Fibroblast of skin of left biceps (primary cell): ENCODE measurements at places on chromosomes 13 and 19.
A peak's percentile ranks its signal among the peaks of the same experiment; 100 is the strongest.

DNA sequence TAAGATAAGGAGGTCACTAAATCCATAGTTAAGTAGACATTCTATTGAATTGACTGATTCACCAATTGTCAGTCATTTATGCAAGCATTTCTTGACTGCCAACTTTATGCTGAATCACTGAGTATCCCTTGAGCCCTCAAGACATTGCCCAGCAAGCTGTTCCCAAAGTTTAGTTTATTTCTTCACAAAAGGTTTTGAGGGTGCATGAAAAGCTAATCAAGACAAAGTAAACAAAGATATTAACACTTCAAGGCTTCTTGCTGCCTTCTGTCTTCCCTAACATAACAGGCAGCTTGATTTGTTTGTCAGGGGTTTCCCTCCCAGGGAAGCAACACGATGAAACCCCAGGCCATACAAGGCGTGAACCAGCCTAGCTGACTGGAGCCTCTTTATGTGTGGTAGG, 374.4 kb downstream of the SPRY2 start:
- no peak for DNase-seq

GRCh38 chr13:111903143-111903542, 163.8 kb upstream of the SOX1 start:
- DNase-seq = no peak

DNA sequence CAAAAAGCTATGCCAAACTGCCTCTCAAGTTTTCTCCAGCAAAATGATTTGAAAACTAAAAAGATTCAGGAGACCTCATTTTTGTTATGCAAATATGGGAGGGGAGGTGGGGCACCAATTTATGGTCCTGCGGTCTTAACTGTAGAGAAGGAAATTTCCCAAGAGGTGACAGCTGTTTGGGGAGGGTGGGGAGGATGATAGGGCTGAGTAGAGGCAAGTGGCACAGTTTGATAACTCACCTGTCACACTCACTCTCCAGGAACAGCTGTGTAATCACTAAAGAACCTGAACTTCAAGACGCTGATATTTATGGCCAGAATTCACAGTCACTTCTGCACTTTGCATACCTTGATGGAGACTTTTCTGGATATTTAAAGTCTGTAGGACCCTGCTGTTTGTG, 232.9 kb upstream of the STARD13 start:
- no peak for DNase-seq

GRCh38 chr13:48334534-48335127, 31.1 kb downstream of the RB1 start:
- DNase-seq = peak; percentile 4

- DNase-seq = no peak
Measured at GRCh38 chr13:22893777-22894176, 287.0 kb upstream of the SGCG start.

DNA sequence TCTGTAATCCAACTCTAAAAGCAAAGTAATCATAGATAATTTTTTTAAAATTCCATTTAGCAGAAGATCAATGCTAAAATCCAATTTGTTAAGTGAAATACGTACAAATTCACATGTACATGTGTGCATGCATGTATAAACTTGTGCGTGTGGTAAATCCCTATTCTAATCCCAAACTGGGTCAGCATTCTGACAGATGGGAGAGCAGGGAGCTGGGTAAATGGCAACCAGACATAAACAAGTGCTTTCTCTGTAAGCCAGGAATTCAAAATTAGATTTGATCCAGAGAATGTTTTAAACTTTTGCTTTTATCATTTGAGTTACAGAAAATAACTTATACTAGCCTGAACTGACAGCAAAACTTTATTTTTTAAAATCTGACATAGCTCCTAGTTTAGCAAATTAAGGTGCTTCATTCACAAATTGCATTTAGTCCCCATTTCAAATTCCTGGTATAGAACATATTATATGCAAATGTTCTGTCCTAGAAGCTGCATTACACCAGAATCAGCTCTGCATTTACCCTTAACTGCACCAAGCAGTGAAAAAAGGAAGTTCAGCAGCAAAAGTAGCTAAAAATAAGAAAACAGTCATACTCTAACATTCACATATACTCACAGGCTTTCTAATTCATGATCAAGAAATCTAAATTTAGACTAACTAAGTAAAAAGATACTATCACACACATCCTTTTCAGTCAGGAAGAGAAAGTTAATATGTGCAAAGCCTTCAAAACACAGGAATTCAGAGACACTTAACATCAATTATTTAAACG, 32.6 kb downstream of the UBL3 start:
- no peak for DNase-seq

DNA sequence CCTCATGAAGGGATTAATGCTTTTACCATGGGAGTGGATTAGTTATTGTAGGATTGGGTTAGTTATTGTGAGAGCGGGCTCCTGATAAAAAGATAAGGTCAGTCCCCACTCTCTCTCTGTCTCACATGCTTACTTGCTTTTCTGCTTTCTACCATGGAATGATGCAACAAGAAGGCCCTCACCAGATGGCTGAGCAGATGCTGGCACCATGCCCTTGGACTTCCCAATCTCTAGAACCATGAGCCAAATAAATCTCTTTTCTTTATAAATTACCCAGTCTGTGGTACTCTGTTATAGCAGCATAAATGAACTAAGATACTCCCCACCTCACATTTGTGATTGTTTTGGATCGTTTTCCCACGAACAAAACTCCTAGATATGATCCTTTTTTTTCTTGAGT, 353.8 kb downstream of the DNAJC15 start:
- no peak for DNase-seq

GRCh38 chr19:33606556-33606955, 15.2 kb upstream of the CHST8 start:
- no peak for DNase-seq

- no peak for DNase-seq
Measured at GRCh38 chr13:72121466-72121865, 254.5 kb upstream of the DACH1 start.

- no peak for DNase-seq
Measured at GRCh38 chr19:51064534-51065220, at the start of gene KLK13. Gene KLK13 (minus strand): TSS chr19:51065092. CDS start chr19:51065067, 25 bp downstream.

DNA sequence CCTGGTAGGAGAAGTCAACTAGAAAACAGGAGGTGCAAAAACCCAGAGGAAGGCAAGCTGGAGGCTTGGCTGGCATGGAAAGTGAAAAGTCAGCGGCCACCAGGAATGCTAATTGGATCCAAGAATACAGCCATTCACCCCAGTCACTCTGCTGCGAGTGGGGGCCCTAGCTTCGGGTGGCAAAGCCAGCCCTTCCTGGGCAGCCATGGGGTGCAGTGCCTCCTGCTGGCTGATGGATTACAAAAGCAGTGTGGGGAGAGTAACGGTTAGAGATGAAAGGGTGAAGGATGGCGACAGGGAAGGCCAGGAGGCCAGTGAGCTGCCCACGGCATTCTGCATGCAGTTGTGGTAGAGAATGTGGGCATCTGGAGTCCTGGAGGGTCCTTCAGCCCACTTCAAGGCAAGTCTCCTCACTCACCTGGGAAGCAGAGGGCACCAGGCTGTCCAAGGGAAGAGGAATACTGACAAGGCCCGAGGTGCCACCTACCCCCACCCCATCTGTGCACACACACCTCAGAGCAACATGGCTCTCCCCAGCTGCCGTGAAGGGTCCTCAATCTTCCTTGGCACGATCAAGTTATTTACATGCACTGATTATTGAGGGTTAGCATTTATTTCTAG, 20.3 kb upstream of the EPHX3 start:
- DNase-seq = no peak

- no peak for DNase-seq
Measured at GRCh38 chr13:47134939-47135489, 238.2 kb upstream of the HTR2A start.

GRCh38 chr19:16897029-16897855, 8.4 kb downstream of the F2RL3 start:
- peak; percentile 67 for DNase-seq

- DNase-seq = no peak
Measured at GRCh38 chr19:50628551-50628950, 11.1 kb downstream of the SYT3 start.

GRCh38 chr19:6185093-6185834, 49.8 kb downstream of the ACSBG2 start:
- no peak for DNase-seq

DNA sequence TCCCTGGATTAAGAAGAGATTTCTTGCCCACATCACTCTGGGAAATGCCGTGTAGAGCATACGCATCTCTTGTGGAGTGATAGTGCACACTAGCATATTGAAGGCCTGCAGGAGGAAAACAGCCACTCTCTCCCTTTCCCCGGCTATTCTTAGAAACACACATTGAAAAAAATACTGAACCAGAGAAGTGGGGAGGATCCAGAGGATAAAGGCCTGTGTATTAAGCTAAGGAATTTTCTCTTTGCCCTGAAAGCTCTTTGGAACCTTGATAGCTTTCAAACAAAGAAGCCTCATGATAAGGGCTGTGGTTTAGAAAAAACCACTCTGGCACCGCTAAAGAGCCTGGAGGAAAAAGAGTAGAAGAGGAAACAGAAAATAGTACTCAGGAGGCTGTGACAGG, 386.1 kb upstream of the NBEA start:
- DNase-seq = no peak

DNA sequence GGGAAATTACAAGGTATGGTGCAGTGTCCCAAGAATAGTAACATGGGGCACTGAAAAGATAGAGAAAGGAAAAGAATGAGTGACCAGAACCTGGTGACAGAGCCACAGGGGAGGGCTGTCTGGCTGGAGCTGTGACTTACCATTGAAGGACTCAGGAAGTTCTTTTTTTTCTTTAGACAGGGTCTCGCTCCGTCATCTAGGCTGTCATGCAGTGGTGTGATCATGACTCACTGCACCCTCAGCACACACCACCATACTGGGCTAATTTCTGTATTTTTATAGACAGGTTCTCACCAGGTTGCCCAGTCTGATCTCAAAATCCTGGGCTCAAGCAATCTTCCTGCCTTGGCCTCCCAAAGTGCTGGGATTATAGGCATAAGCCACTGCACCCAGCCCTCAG, 8.8 kb upstream of the CPB2 start:
- no peak for DNase-seq

DNA sequence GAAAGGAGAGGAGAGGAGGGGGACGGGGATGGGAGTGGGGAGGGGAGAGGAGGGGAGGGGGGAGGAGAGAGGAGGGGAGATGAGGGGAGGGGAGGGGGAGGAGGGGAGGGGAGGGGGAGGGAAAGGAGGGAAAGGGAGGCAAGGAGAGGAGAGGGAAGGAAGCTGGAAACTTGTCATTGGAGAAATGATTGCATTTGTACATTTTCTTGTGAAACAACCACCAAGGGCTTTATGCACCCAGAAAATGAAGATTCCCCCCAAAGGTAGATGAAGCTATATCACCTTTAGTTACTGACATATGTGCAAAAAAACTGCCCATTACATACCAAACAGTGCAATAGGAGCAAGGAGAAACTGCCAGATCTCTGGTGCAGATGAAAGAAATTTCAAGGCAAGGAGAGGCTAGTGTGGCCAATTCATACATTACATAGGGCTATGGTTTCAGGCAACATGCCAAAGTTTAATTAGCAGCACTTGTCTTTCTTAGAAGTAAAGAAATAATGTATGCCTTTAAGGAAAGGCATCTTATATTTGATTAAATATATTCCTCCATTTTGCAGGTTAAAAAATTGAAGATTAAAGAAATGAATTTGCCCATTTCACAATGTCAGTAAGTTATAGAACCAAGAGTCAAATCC, 49.5 kb upstream of the STK24 start:
- peak; percentile 31 for DNase-seq

DNA sequence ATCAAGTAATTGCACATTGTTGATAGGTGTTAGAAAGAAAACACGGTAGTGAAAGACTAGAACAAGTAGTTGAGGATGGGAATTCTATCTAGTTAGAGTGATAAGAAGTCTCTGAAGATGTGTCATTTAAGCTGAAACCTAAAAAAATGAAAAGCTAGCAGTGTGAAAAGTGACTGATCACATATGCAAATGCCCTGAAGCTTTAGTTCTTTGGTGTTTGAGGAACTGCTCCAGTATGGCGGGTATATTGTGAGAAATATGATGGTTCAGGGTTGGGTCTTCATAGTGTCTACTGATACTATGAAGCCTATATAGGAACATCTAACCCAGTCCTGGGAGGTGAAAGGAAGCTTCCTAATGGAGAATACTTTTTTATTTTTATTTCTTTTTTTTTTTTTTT, 45.0 kb downstream of the GPALPP1 start:
- no peak for DNase-seq

DNA sequence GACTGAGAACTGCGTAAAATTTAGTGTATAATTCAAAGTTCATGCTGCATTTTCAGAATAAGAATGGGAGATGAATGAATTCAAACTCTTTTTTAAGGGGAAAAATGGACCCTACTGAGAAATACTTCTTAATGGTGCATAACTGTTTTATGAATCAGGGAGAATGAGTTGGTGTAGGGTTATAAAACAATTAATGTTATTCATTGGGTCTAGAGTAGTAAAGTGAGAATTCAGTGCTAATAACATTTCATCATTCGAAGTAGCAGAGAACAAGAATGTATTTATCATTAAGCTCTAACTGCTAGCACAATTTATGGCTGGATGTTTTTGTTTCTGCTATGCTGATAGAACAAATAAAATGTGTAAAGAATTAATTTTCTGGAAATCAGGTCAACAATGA, 310.2 kb downstream of the SLITRK5 start:
- no peak for DNase-seq

DNA sequence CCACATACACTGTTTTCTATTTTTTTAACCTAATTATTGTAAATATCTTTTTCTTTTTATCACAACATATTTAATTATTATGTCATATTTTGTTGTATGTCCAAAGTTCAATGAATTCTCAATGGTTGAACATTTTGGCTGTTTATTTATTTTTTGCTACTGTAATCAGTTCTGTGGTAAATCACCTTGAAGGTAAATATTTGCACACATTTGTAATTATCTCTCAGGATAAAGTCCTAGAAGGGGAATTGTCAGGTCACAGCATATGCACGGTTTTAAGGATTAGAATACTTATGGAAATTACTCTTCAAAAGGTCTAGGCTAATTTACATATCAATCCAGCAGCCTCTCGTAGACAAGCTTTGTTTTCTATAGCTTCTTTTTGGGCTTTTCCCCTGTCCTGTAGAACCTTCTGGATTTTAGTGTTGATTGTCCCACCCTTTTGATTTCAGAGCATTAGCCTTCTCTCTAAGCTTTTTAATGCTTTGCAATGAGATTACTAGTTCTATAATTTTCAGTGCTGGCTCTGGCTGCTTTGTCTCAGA, 362.6 kb downstream of the KCNRG start:
- no peak for DNase-seq

DNA sequence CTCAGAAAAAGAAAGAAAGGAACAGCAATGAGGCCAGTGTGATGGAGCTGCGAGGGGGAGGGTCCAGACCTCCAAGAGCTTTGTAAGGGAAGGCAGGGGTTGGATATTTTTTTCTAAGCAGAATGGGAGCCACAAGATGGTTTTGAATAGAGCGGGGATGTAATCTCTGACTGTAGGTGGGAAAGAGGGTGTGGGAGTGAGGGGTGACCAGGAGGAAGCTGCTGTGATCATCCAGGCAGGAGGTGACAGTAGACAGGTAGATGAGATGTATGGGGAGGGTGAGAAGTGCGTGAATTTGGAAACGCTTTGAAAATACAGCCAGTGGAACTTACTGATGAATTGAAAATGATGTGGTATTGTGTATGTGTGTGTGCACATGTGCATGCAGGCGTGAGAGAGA, 7.4 kb downstream of the IFNL2 start:
- DNase-seq = no peak
